ENCODE measurements at places on chromosomes 2 and 18.

- H3K27ac ChIP-seq, result no peak overlapping the region
- peaks cover 5% of the 10 kb centered on the region for H3K27me3 ChIP-seq
- H3K4me3 ChIP-seq, result no peak overlapping the region
- H3K4me1 ChIP-seq, result peaks cover 6% of the 10 kb centered on the region
- peak; percentile 74 for DNase-seq
Observed at GRCh38 chr18:57210107-57210715, 63.3 kb downstream of the BOD1L2 start.

- H3K27me3 ChIP-seq, result no peaks in the 10 kb centered on the region
- DNase-seq, result no peak
- no peaks in the 10 kb centered on the region for H3K4me1 ChIP-seq
- no peak overlapping the region for H3K4me3 ChIP-seq
- no peak overlapping the region for H3K27ac ChIP-seq
Observed at GRCh38 chr2:130949954-130950353, 113.2 kb downstream of the ARHGEF4 start.

DNA sequence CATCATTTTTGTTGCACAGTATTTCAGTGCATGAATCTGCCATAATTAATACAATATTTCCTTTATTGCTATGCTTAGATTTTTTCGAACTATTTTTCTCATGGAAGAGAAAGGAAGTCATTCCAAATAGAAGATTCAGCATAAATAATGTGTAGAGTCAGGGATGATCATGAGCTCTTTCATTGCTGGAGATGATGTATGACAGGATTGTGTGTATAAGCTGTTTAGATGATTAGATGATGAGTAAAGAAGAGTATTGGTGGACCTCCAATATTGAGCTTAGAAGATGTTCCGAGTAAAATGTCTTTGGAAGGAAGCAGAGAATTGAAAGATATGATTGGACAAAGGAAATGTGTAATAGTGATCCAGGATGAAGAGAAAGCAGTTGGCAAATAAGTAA lies 364.5 kb downstream of the PARD3B start:
- no peak overlapping the region for H3K4me3 ChIP-seq
- H3K36me3 ChIP-seq, result no peaks in the 10 kb centered on the region
- no peaks in the 10 kb centered on the region for H3K27me3 ChIP-seq
- H3K27ac ChIP-seq, result no peak overlapping the region
- H3K4me1 ChIP-seq, result no peaks in the 10 kb centered on the region

DNA sequence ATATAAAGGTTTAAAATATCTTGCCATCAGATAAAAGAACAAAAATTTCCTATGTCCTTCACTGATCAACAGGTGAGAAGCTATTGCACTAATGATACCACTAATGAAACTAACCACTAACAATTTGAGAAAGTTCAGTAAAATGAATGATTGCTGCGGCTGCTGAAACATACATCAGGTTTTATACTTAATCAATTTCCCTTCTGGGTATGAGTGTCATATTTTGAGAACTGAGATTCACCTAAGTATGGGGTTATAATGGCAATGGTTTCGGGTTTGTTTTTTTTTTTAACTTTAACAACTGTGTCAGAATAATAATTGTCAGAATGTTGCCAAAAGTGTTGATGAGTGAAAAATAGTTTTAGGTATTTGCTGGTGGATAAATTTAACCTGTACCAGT lies 151.3 kb upstream of the SLC39A10 start:
- no peak overlapping the region for H3K27ac ChIP-seq
- H3K4me1 ChIP-seq, result peaks cover 9% of the 10 kb centered on the region
- no peaks in the 10 kb centered on the region for H3K27me3 ChIP-seq

DNA sequence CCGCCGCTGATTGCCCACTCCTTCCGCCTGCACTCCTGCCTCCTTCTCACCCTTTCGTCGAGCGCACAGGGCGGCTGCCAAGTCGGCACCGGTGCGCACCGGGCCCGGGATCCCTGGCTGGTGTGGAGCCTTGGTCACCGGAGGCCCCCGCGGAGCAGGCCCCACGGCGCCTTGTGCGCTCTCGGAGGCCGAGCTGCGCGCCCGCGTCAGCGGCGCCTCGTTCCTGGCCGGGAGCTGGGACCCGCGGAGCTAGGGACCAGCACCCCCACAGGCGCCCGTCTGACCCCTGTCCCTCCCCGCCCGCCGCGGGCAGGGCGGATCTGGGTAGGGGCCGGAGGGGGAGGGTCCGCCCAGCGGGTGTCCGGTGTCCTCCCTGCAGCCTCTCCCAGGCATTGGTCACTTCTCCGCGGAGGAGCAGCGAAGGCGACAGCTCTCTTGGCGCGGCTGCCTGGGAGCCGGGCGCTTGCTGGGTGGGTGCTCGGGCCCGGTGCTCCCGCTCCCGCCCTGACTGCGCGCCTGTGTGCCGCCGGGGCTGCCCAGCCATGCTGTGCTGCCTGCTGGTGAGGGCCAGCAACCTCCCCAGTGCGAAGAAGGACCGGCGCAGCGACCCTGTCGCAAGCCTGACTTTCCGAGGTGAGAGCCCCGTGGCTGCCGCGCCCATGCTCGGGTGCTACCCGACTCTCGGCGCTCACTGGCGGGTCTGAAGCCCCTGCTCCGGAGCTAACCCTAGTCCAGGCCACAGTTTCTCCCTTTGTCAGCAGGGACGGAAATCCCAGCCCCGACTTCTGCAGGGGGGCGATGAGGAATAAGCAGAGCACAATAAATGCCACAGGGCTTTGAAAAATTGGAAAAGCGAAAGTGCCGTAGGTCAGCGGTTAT lies 13.2 kb downstream of the DYSF start:
- no peaks in the 10 kb centered on the region for H3K36me3 ChIP-seq
- H3K4me1 ChIP-seq, result no peaks in the 10 kb centered on the region
- H3K27me3 ChIP-seq, result peaks cover 66% of the 10 kb centered on the region
- H3K4me3 ChIP-seq, result peak overlapping the region; percentile 48
- DNase-seq, result peak; percentile 23
- H3K27ac ChIP-seq, result no peak overlapping the region

- DNase-seq, result no peak
- H3K4me3 ChIP-seq, result no peak overlapping the region
- H3K36me3 ChIP-seq, result no peaks in the 10 kb centered on the region
- peaks cover 4% of the 10 kb centered on the region for H3K27me3 ChIP-seq
- H3K27ac ChIP-seq, result no peak overlapping the region
- no peaks in the 10 kb centered on the region for H3K4me1 ChIP-seq
Observed at GRCh38 chr2:30675758-30676157, 131.5 kb downstream of the CAPN13 start.

GRCh38 chr2:218296847-218297246 lies 4.5 kb upstream of the TMBIM1 start:
- no peak overlapping the region for H3K27ac ChIP-seq
- DNase-seq, result no peak
- H3K4me3 ChIP-seq, result no peak overlapping the region
- no peaks in the 10 kb centered on the region for H3K27me3 ChIP-seq
- H3K36me3 ChIP-seq, result no peaks in the 10 kb centered on the region

DNA sequence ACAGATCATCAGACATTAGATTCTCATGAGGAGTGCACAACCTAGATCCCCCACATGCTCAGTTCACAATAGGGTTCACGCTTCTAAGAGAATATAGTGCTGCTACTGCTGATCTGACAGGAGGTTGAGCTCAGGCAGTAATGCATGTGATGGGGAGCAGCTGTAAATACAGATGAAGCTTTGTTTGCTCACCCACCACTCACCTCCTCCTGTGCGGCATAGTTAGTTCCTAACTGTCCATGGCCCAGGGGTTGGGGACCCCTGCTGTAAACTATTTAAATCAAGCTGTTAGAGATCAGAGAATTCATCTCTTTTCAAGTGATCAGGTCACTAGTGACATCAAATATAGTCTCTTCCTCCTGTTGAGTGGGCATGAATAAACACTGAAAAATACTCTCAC lies 88.8 kb upstream of the ACVR2A start:
- H3K4me3 ChIP-seq, result no peak overlapping the region
- no peaks in the 10 kb centered on the region for H3K4me1 ChIP-seq
- no peaks in the 10 kb centered on the region for H3K36me3 ChIP-seq
- no peaks in the 10 kb centered on the region for H3K27me3 ChIP-seq
- no peak for DNase-seq
- no peak overlapping the region for H3K27ac ChIP-seq

DNA sequence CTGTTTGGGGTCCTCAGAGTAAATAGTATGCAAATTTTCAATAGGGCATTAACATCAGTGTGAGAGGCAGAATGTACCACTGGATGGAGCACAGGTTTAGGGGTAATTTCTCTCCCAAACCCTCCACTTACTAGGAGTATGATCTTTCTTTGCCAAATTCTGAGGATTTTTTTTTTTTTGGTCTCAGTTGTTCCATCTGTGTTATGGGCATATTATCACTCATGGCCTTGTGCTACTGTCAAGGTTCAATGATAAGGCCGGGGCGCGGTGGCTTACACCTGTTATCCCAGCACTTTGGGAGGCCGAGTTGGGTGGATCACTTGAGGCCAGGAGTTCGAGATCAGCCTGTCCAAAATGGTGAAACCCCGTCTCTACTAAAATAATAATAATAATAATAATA lies 30.2 kb upstream of the ZEB2 start:
- H3K4me3 ChIP-seq, result no peak overlapping the region
- no peaks in the 10 kb centered on the region for H3K27me3 ChIP-seq
- H3K4me1 ChIP-seq, result no peaks in the 10 kb centered on the region
